ENCODE measurements at places on chromosomes 4 and X.

GRCh38 chr4:82889287-82889686 is 1.7 kb downstream of the SEC31A start:
- no peak for DNase-seq

DNA sequence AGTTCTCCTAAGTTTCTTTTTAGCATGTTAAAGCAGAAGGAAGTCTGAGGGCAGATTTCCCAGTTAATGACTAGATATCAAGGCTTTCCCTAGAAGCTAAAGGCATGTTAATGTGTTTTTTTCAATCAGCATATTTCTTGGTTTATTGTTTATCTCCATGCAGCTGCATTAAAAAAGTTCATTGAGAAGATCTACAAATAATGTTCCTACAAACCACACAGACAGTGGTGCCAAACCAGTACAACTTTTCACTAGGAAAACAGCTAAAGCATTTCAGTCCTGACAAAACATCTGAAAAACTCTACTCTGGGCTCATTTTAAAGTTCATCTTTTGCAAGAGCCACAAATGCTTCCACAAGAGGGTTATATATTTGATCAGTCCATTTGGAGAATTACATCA is 320.0 kb downstream of the ADGRL3 start:
- no peak for DNase-seq

- DNase-seq = no peak
These were observed 53.2 kb downstream of the HMGB2 start for GRCh38 chr4:173280998-173281397.

GRCh38 chr4:98249831-98250230 is 11.4 kb upstream of the RAP1GDS1 start:
- DNase-seq = no peak

- no peak for DNase-seq
These were observed 156.6 kb downstream of the ANKRD50 start for GRCh38 chr4:124555959-124556358.

DNA sequence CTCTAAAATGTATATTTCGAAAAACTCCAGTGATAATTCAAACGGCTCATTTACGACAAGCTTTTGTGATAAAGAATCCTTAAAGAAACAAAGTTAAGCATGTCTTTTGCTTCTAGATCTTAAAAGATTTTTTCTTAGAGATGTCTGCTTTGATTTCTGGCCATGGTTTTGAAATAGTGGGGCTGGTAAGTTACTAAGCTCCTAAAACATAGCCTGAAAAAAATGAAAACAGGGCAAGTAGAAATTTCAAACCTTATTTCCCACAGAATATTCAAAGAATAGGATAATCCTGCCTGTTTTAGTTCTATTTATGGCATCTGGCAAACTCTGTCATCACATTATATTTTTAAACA is 318.3 kb downstream of the ARHGAP24 start:
- DNase-seq = no peak

DNA sequence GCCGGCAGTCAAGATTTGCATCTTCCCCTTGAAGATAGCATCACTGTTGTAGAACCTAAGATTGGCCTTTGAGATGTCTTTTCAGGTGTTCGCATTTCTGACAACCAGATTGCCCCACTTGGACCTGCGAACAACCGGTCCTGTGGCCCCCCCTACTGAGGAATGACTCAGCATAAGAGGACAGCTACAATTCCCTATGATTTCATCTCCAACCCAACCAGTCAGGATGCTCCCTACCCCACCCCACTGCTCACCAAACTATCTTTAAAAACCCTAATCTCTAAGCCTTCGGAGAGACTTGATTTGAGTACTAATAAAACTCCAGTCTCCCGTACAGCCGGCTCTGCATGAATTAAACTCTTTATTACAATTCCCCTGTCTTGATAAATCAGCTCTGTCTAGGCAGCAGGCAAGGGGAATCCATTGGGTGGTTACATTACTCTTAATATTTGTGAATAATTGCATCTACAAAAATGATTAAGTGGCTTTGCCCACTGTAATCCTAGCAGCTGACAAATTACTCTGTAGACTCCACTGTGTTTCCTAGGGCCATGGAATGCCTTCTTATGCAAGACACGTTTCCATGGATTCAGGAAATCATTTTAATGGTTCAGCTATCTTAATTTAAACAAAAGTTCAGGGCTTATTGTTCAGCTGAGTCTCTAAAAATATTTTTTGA is 95.4 kb downstream of the GPR143 start:
- no peak for DNase-seq

DNA sequence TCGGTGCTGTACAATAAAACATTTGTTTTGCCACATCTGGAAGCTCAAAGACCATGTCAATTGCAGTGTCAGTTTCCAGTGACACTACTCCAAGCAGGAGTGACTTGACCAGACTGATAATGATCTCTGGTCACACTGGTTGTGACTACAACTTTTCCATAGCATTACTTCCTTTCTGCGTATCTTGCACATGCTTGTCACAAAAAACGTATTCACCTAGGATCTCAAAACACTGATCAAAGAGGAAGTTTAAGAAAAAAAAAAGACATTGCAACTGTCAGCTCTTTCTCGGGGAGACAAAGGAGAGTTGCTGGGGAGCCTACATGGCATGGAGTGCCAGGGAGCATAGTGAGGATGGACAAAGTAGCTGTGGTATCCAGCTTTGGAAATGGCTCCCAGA is 60.6 kb downstream of the OPHN1 start:
- no peak for DNase-seq

DNA sequence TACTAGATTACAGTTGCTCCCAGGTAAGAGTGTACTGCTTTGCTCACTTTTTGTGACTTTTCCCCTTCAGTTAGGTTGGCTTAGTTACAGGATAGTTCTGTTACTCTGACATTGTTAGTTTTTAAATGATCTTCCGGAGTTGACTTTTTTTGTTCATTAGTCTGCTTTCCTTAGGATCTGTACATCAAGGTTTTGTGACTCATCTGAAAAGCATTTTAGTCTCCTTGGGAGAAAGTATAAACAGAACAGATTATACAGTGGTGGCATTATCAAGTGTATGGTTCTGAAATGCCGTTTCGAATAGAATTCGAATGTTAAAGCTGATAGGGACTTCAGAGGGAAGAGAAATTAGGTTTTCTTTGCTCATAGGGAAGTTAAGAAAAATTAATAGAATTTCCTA is 63.3 kb downstream of the USP9X start:
- no peak for DNase-seq

DNA sequence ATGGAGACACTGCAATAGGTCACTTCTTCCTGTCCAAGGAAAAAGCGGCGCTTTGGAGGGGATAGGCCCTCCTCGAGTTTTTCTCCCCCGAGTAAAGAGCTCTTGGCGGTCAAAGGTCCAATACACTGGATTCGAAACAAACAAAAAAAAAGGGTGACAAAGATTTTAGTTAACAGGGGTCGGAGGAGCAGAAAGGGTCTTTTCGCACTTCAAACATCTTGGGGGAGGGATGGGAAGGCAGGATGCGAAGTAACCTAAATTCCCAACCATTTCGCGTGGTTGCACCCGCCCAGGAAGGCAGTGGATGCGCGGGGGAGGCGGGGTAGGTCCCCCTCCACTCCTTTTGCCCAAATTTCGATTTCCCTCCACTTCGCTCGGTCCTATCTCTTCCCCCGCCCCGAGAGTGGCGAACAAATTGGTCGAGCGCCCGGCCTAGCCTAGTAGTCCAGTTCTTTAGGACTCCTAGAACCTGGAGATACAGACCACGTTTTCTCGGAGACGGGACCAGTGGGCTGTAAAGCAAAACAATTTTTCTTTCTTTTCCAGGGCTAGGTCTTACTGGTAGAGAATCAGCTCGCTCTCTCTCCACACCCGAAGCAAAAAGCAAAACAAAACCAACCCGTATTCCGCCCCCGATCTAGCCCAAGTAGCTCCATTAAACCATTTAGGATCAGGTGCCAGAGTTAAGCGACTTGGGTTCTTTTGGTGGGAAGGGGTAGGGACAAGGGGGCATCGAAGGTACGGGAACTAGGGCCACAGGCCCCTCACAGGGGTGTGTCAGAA is 2.0 kb upstream of the STAG2 start:
- no peak for DNase-seq

DNA sequence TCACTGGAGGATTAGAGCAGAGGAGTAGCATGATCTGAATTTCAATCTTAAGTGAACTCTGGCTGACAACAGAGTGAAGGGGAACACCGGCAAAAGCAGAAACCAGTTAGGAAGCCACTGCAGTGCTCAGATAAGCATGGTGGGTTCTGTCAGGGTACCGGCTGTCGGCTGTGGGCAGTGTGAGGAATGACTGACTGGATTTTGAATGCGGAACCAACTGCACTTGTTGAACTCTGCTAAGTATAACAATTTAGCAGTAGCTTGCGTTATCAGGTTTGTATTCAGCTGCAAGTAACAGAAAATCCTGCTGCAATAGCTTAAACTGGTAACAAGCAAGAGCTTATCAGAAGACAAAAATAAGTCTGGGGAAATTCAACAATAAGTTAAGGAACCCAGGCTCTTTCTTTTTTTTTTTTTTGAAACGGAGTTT is 5.2 kb downstream of the HTT start:
- no peak for DNase-seq

GRCh38 chr4:113423631-113424030 is 337.9 kb downstream of the CAMK2D start:
- DNase-seq = no peak

DNA sequence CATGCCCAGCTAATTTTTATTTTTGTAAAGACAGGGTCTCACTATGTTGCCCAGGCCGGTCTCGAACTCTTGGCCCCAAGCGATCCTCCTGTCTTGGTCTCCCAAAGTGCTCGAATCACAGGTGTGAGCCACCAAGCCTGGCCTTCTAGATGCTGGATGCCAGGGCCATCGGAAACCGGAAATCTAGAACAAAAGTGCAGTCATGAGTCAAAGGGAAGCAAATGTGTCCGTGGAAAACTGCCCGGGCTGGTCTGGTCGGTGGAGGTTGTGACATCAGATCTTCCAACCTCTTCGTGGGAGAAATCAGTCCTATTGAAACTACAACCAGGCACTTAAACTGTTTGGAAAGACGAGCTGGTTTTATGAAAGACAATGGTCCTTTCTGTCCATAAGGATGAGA is 92.3 kb upstream of the SHOX start:
- DNase-seq = no peak

Data from GM04503 (cell line).